Left colon (tissue), 2 donors: ENCODE measurements at places on chromosomes 12 and 14.
A peak's percentile ranks its signal among the peaks of the same experiment; 100 is the strongest.

GRCh38 chr12:124286414-124286813 lies 8.5 kb upstream of the RFLNA start:
- DNase-seq: peak; percentile 28

DNA sequence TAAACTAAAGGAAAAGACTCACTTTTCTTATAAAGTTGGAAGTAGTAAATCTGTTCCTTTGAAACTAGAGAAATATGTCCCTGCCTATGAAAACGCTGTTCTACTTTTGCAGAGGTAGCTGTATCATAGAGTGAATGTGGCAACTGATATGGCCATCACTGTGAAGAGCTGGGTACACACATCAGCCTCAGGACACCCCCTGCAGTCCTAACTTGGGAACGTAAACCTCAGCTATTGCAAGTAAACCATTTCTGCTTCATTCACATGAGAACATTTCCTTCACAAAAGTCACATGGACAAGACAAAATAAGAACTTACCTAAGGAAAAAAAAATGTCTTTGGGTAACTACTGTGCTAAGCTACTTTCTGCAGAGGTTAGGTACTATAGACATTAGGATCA lies 233.3 kb upstream of the PPFIA2 start:
- DNase-seq: peak; percentile 4

GRCh38 chr12:15045451-15045850 lies 72.6 kb downstream of the PDE6H start:
- no peak for DNase-seq

- DNase-seq: no peak
Measured at GRCh38 chr12:92290350-92290695, 144.7 kb upstream of the BTG1 start.

DNA sequence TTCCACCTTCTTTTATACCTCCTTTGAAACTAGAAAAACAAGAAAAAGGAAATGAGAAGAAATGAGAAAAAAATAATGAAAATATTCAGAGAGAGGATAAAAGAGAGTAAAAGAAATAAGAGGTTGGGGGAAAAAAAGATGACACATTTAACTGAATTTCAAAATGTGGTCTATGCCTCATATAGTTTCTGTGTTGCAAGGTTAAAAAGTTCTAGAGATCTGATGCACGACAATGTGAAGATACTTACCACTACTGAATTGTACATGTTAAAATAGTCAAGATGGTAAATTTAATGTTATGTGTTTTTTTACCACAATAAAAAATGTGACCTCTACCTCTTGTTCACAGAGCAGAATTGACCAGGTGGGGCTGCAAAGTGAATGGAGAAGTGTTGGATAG lies 314.8 kb upstream of the OR4E1 start:
- no peak for DNase-seq

- no peak for DNase-seq
Measured at GRCh38 chr14:101193106-101193844, 289.8 kb upstream of the RTL1 start.

DNA sequence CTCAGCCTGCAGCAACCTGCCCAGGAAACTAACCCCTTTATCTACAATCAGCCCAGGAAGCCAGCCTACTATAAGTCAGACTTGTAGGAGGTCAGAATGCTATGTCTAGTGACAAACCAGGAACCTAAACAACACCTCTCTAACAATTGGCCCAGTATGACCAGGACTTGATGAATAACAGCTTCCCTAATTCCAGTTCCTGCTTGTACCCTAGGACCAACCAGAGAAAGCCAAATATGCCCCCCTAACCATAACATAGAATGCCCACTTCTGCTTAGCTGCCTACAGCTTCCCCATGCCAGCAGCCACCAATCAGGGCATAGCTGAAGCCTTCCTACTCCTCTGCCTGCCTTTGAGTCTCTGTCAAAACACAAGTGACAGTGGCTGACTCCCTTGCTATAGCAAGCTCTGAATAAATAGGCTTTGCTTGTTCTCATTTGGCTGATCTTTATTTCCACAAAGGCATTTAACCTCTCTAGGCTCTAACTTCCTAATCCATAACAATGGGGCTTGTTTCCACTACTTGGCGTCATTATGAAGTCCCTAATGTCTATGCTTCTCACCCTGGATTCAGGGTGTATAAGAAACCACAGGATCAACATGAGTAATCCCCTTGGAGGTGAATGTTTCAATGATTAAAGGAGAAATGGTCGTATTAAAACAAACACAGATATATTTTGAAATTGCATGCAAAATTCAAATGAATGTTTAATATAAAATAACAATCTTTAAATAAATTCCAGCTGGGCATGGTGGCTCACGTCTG lies 220.2 kb downstream of the ANO6 start:
- no peak for DNase-seq

GRCh38 chr12:112314981-112315380 lies 67.2 kb downstream of the HECTD4 start:
- no peak for DNase-seq

GRCh38 chr12:25491396-25492325 lies 61.4 kb downstream of the LMNTD1 start:
- DNase-seq: no peak

GRCh38 chr12:11916771-11917170 lies 154.0 kb upstream of the BCL2L14 start:
- DNase-seq: no peak

GRCh38 chr14:33259764-33260163 lies 321.1 kb downstream of the NPAS3 start:
- DNase-seq: no peak

DNA sequence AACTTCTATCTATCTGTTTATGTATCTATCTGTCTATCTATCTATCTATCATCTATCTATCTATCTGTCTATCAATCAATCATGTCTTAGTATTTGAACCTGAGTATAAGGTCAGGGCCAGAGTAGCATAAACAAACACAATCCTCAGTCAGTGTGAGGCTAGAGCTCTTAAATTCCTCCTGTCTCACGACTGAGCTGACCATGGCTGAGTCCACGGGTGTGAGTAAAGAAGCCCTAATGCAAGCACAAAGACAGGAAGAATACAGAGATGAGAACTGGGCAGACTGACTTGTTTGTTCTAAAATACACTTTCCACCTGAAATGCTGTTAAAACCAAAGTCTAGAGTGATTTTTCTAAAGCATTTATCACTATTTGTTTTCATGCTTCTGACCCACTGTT lies 47.2 kb upstream of the STXBP6 start:
- no peak for DNase-seq

GRCh38 chr14:20493634-20494033 lies 11.7 kb upstream of the RNASE10 start:
- no peak for DNase-seq

GRCh38 chr14:54975856-54976255 lies 51.0 kb downstream of the WDHD1 start:
- DNase-seq: no peak

DNA sequence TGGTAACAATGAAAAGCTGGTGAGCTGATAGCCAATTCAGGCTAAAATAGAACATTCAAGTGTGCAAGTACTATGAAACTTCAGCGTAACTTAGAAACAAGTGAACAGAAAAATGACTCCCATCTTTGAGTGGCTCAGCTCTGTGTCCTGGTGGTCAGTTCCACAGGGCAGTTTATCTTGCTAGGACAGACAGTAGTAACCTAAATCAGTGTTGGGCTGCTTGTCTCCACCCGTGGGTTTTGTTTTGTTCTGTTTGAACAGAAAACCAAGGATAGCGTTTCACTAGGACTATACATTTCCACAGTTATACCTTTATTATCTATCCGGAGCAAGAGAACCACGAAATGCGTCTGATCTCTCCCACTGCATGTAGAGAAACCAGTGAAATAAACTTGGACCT lies 467.8 kb downstream of the EGLN3 start:
- no peak for DNase-seq

- DNase-seq: no peak
Measured at GRCh38 chr12:75554556-75554880, 43.1 kb upstream of the KRR1 start.

GRCh38 chr12:103852498-103852997 lies 11.5 kb upstream of the NT5DC3 start:
- DNase-seq: no peak

DNA sequence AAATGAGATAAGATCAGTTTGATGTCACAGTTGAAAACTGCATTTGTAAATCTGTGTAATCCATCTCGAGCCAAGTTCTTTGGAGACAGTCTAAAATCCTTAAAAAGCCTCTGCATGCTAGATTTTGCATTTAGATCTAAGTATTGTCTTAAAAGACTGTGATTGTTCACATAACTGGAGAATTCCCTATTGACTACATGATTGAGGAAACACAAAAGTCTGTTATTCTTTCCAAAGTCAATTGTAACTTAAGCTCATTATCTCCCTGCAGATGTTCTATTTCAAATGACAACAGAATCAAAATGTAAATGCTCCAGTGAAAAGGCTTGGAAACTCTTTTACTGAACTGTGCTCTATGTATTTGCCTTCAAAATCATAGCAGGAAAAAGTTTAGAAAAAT lies 77.8 kb downstream of the MYF5 start:
- DNase-seq: no peak

DNA sequence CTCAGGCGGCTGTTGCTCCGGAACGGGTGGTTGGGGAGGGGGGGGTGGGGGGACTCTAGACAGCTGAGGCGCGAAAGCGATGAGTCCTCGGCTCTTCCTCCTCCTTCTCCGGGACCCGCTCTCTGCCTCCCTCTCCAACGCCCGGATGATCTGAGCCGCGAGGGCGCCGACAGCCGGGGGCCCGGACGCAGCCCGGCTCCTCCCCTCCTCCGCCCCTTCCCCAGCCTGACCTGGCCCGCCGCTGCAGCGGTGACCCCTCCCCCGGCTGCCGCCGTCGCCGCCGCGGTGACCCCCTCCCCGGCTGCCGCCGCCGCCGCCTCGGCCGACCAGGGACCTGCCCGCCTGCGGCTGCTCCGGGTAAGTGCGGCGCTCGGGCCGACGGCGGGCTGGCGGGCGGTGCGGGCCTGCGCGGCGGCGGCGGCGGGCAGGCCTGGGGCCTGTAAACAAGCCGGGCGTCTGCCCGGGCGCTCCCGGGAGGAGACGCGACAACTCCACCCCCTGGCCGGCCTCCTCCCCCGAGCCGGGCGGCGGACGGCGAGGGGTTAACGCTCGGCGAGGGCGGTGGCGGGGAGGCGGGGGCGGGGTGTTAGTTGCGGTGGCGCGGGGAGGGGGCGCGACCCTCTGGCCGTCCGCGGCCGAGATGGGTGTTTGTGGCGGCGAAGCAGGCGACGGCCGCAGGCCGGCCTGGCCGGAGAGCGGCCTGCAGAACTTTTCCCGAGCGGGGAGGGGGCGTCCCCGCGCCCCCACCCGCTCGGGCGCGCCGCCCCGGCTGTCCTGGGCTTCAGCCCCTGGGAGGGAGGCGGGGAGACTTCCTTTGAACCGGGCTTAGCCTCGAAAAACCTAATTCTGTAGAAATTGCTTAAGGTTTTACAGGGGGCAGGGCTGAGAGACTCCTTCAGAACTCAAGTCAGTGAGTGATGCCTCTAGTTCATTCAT lies 568 bp downstream of the PPM1A start:
- DNase-seq: peak; percentile 75

- DNase-seq: no peak
Measured at GRCh38 chr14:70803321-70804310, 5.7 kb downstream of the MAP3K9 start.

- no peak for DNase-seq
Measured at GRCh38 chr14:25041898-25042297, 8.0 kb downstream of the STXBP6 start.

DNA sequence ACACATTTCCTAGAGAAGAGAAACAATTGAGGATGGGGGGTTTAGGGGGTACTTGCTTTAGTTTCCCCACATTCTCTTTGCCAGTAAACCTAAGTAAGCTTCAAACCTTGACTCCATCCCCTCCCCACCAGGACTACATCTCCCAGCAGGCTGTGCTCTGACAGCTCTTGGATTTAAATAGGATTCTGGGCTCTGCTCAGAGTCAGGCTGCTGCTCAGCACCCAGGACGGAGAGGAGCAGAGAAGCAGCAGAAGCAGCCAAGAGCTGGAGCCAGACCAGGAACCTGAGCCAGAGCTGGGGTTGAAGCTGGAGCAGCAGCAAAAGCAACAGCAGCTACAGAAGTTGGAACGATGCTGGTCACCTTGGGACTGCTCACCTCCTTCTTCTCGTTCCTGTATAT lies 20.6 kb downstream of the RDH12 start:
- DNase-seq: peak; percentile 16

DNA sequence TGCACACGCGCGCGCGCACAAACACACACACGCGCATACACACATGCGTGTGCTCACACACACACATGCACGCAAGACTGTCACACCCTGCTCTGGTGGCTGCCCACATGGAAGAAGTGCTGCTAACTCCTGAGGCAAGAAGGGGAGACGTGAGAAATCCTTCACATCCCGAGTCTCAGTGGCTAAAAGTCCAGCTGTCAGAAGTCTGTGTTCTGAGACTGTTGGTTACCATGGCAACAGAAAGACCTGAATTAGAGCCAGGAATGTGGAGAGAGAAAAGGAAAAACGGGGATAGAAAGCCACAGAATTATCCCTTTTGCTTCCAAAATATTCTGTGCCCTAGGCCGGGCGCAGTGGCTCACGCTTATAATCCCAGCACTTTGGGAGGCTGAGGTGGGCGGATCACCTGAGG lies 71.2 kb downstream of the PPFIBP1 start:
- DNase-seq: no peak

- DNase-seq: no peak
Measured at GRCh38 chr12:116980083-116980482, 69.3 kb downstream of the FBXW8 start.

- no peak for DNase-seq
Measured at GRCh38 chr14:72523424-72524294, 370.2 kb downstream of the DPF3 start.

- DNase-seq: peak; percentile 10
Measured at GRCh38 chr14:68714991-68715924, 77.6 kb downstream of the ZFP36L1 start.

DNA sequence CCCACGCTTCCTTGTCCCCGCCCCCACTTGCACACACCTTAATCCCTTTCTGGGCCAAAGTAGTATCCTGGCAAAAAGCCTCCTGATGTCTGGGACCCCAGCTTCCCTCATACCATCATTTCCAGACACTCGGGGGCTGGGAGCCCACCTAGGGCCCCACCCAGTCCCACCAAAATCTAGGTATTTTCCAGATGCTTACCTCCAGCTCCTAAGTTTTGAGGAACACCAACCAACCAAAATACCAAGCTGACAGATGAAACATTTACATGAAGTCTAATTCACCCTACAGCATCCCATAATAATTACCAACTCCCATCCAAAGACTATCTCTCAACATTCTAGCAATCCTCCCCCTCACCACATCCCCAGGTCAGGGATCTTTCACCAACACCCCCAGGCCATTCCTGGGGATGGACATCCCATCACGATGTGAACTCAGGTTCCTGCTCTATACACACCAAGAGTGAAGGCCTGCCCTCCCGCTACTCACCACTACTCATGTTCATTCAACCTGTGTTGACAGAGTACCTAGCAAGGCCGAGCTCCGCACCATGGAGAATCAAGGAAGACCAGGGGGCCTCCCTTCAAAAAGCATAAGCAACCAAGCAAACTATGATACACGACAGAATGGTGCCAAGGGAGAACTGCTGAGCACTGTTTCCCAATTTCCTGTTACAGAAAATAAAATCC lies 1.6 kb upstream of the CHD4 start:
- DNase-seq: peak; percentile 83

GRCh38 chr12:95838125-95838524 lies 20.6 kb upstream of the SNRPF start:
- DNase-seq: peak; percentile 76

GRCh38 chr14:67426983-67427606 lies 15.1 kb upstream of the PLEK2 start:
- peak; percentile 76 for DNase-seq

GRCh38 chr12:57390174-57390573 lies 40.7 kb downstream of the R3HDM2 start:
- DNase-seq: no peak

GRCh38 chr14:55240526-55241178 lies 30.6 kb upstream of the FBXO34 start:
- DNase-seq: no peak
